Brain microvascular endothelial cell (primary cell): ENCODE measurements at places on chromosomes 13 and 19.

DNA sequence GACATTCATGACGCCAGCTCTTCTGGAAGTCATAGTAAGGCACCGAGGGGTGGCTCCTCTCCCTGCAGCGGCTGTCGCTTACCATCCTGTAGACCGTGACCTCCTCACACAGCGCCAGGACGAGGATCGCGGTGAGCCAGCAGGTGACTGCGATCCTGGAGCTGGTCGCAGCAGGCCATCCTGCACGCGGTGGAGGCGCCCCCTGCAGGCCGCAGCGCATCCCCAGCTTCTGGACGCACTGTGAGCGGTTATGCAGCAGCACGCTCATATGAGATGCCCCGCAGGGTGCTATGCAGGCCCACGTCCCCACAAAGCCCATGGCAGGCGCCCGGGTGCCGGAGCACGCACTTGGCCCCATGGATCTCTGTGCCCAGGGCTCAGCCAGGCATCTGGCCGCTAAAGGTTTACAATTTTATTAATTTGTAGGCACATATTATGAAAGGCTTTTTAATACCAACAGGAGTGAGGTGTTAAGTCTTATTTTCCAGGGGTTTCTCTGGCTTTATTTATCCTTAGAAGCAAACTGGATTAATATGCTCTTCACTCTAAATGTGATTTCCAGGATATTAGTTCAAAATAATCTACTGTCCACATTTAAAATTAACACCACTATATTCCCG, 35.6 kb upstream of the PSPC1 start:
- peak; percentile 8 for DNase-seq

- peak; percentile 92 for DNase-seq
These were observed 540 bp downstream of the TMEM160 start for GRCh38 chr19:47047763-47048405.

GRCh38 chr13:93290503-93290902, 63.9 kb downstream of the GPC6 start:
- DNase-seq = no peak

DNA sequence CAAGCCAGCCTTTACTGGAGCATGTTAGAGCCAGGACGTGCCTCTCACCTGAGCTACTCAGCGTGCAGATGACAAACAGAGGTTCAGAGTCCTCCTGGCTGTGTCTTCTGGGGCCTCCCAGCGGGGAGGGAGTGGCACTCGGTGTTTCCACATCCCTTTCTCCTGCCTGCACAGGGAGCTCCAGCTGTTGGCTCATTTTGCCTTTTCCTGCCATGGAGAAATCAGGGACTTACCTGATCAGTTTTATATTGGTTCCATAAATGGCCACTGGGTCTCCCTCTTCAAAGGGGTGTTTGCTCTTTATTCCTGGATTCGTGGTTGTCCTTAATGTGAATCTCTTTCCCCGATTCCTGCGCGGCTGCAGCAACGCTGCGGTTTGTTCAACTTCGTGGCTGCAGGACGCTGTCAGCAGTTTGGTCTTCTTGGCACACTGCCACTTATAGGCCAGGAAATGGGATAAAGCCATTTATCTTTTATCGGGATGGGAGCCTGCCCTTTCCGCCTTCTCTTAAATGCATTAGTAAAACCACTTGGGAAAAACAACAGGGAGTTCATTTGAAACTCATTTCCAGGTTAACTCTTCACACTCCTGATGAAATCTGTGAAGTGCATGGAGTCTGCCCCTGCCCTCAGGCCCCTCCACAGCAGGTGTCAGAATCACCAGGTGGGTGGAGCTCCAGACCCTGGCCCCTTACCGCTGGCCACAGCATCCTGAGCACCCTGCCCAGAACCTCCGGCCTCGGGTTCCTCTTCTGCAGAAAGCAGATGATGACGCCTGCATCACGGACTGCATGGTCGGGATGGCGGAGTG, 39.8 kb upstream of the MCF2L start:
- peak; percentile 10 for DNase-seq

GRCh38 chr13:50284540-50284939, 269.3 kb downstream of the KCNRG start:
- DNase-seq = no peak

GRCh38 chr13:33528896-33529295, 243.3 kb upstream of the STARD13 start:
- DNase-seq = no peak

GRCh38 chr19:8213827-8214672, 4.9 kb downstream of the CERS4 start:
- DNase-seq = no peak

GRCh38 chr13:58324161-58324560, 692.6 kb downstream of the PCDH17 start:
- DNase-seq = no peak

GRCh38 chr13:82480415-82480814, 1401.9 kb downstream of the SLITRK1 start:
- no peak for DNase-seq

DNA sequence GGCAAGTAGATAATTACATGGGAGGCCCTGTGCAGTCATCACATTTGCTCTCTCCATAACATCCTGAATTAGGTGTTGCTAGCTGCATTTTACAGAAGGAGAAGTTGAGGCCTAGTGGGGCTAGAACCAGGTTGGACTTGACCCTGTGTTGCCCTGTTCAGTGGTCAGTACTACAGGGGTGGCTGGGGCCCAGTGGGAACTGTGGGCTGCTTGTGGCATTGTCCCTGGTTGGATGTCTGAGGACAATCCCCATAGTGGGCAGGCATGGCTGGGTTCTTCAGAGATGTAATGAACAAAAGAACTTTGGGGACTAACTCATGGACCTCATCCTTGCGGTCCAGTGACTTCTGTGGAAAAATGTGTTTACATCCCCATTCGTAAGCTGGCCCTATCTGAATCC, 38.9 kb downstream of the MTUS2 start:
- no peak for DNase-seq

- no peak for DNase-seq
These were observed 4.7 kb downstream of the IFT88 start for GRCh38 chr13:20571676-20572075.

- no peak for DNase-seq
These were observed at the start of gene SHD for GRCh38 chr19:4278419-4279266. Gene SHD (plus strand): TSS chr19:4279266. CDS start chr19:4280064, 798 bp downstream.

GRCh38 chr19:20423381-20424197, 142.0 kb downstream of the ZNF737 start:
- peak; percentile 67 for DNase-seq

GRCh38 chr19:51468545-51468920, 9.8 kb upstream of the CEACAM18 start:
- DNase-seq = no peak

DNA sequence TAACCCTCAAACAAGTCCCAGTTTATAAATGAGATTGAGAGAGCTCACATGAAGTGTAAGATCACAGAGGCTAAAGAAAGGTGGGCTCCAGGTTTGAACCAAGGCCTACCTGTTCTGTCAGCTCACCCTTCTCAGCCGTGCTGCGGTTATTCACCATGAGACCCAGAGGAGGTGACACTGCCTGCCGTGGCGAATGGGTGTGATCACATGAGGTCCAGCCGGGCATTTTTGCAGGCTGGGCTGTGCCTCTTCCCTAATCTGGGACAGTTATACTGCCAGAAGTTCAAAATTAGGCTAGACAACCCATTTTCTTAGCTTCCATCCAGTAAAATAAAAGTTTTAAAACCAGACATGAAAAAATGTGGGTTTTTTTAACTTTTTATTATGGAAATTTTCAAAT, 146.8 kb downstream of the FOXO1 start:
- DNase-seq = no peak

GRCh38 chr19:50836543-50837195, 3.3 kb upstream of the KLK15 start:
- DNase-seq = no peak

- no peak for DNase-seq
These were observed 683.4 kb upstream of the ARGLU1 start for GRCh38 chr13:107251341-107251740.

DNA sequence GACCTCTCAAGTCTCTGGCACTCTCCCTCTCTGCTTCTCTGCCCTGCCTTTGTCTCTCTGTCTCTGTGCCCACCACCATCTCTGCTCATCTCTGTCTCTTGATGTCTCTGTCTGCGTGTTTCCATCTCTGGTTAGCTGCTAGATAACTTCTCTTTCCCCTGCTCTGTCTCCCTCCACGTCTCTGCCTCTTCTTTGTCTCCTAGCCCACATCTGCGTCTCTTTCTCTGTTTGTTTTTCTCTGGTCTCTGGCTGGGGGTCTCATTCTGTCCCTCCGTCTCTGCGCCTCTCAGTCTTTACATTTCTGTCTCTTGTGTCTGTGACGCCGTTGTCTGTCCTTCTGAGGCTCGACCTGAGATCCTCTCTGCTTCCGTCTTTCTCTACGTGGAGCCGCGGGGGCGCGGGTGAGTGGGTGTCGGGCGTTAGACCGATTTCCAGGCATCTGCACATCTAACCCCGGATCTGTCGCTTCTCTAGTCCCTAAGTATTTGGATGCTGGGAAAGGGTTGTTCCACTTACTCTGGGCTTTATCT, 386 bp downstream of the GIPR start:
- DNase-seq = no peak

DNA sequence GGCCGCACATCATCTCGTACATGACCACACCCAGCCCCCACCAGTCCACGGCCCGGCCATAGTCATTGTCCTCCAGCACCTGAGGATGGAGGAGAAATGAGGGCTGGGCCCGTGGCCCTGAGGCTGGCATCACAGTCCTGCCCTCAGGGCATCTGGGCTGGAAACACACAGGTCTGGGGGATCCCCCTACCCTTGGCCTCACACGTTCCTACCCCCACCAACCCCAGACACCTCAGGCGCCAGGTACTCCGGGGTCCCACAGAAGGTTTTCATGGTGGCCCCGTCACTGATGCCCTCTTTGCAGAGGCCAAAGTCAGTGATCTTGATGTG, 9.5 kb upstream of the CCNP start:
- DNase-seq = no peak

DNA sequence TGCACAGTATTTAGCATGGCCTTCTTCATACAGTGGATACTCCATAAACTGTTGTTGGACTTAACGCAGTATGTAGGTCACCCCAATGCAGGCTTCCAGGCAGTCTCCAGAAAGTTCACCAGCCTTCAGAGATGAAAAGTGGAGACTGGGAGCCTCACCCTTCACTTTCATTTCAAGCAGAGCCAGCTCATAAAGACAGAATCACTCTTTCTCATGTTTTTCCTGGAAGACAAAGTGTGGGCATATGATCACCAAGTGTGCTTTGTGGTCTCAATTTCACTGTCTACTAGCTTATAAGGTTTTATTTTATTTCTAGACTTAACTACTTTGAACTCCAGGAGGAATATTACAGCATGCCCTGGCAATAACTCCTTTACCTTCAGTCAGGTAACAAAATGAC, 26.3 kb upstream of the TNFSF11 start:
- DNase-seq = no peak

DNA sequence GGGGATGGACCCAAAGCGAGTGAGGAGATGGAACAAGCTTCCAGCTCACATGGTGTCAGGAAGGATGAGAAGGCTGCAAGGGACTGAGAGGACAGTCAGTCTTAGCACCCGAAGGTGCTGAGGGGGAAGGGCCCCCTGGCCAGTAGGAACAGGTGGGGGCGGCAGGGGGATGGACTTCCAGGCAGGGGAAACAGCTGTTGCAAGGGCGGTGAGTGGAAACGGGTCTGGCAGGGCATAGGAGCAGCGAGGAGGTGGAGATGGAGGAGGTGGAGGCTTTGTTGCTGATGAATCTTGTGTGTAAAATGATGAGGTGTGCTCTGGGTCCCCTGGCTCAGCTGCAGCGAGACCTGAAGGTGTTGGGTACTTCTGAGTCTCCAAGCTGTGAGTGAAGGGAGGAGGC, 1.2 kb downstream of the MAP1S start:
- no peak for DNase-seq

DNA sequence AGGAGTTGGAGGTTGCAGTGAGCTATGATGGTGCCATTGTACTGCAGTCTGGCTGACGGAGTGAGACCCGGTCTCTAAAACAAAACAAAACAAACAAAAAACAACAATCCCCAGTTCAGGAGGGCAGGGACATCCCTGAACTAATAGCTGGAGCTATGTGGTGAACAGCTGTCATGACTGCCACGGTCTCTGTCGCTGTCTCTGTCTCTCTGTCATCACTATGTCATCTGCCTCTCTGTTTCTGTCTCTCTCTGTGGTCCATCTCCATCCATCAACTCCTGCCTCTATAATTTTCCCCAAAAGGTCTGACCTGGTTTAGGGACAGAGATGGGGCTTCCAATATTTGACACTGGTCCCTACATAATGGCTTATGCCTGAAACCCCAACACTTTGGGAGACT, 7.4 kb downstream of the ITPKC start:
- DNase-seq = no peak
